D341Med (cell line): ENCODE measurements at places on chromosomes 3 and 15.

- no peak for DNase-seq
These were observed 110.7 kb downstream of the MYO5A start for GRCh38 chr15:52417957-52418356.

DNA sequence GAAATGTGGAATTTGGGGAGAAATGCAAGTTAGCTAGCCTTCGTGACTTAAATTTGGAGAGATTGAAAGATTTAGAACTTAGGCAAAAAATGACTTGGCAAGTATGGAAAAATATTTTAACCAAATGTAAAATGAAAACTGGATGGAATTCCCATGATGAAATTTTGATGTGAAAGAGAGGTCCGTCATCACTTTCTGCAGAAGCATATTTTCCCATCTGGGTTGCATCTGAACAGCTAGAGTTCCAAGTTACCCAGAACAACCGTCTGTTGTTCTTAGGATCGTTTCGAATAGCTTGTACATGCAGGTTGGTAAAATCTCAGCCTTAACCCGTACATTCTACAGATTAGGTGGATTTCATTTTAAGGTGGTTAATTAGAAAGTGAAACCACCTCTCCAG, 136.3 kb downstream of the GHSR start:
- DNase-seq, result no peak

DNA sequence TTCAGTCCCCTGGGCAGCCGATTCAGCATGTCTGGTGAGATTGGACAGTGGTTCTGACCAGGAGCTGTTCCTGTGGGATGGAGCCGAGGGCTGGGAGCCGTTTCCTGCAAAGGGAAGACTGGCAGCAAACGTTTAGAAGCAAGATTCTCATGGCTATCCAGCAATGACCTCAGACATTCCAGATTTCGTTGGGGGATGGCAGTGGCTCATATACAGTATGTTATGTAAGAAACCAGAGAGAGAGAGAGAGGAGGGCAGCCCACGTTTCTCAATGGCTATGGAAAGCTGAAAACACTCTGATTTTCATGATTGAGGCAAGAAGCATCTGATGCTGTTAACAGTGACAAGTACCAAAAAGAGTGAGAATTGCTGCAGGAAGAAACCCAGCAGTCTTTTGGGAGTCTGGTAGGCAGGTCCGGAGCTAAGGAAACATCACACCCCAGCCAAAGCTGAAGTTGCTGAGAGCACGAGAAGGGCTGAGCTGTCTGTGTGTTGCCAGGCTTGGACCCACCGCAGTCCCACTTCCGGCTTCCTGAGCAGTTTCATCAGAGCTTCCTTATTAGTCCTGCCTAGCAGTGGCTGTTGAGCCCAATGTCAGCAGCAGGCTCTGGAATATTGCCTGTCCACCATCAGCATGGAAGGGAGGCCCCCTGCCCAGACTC, 25.6 kb upstream of the VPS8 start:
- no peak for DNase-seq

DNA sequence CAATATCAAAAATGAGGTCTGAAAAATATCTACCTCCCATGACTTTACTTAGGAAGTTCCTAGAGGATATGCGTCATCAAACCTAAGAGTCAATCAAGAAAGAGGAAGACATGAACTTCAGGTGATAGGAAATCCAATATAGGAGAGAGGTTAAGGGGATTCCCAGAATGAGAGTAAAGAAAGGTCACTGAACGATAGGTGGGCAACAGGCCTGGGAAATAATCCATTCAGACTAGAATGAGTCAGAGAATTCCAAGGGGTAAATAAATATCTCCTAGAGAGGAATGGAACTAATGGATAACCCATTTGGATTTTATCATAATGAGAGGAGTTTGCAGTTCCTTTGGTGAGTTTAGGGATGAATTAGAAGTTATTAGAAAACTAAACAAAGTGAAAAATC, 131.1 kb upstream of the NUDT16 start:
- DNase-seq, result no peak

GRCh38 chr3:52784021-52784621, 6.7 kb downstream of the ITIH1 start:
- no peak for DNase-seq

DNA sequence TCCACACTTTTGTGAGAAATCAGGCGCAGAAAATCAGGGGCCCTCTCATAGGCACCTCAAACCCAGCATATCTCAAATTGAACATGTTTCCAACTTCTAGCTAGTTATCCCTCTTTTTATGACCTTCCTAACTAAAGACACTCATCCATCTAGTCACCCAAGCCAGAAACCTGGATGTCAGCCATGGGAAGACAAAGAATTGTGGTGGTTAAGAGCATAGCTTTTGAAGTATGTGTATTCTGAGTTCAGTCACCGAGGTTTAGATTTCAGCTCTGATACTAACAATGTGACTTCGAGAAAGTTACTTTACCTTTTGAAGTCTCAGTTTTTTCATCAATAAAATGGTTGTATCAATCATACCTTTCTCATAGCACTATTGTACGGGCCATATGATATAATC, 495.5 kb downstream of the NLGN1 start:
- DNase-seq, result no peak

DNA sequence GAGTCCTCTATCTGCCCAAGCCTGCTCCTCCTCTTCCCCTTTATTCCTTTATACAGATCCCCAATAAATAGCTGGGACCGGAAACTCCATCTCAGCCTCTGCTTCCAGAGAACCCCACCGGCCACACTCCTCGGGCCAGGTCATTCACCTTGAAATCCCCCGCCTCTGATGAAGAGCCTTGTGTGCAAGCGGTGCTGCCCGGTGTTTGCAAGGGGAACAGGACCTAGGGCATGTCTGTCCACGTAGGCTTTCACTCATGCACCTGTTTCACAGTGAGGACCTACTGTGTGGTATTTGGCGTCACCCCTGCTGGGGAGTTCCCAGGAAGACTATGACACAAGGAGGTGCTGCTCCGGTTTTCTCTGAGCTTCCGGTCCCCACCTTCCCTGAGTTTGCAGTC, 54.0 kb downstream of the WNT7A start:
- no peak for DNase-seq

DNA sequence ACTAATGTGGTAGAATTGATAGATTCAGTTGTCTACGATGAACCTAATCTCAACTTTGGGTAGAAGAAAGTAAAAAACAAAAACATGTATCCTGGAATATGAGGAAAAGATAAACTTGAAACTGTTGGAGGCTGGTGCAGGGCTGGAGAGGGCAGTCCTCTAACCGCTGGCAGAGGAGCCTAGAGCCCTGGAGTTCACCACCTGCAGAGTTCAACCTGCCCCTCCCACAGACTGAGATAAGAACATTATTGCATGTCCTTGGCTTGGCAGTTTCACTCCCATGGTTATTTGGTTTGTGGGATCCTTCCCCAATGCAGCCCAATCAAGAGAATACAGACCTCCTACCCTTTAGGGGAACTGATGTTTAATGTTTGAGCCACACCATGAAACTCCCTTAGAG, 53.2 kb upstream of the GATM start:
- no peak for DNase-seq

DNA sequence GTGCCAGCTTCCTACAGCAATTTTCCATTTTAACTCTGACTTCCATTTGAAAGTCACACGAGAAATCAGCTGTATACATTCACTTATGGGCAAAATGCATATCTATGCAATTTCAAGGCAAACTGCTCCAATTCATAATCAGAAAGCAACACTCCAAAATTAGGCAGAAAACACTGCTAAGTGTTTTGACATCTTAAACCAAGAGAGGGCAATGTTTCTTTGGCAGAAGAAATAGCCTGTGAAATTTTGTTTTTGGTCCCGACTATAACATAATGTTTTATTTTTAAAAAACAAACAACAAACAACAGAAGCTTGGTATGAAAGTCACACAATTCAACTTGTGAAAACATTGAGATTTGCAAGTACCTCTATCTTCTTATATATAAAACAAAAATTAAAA, 42.6 kb downstream of the GOLIM4 start:
- DNase-seq, result no peak

- no peak for DNase-seq
These were observed 106.6 kb upstream of the SLC6A6 start for GRCh38 chr3:14295801-14296200.

- DNase-seq, result no peak
These were observed 17.7 kb downstream of the TM4SF18 start for GRCh38 chr3:149315694-149316093.

DNA sequence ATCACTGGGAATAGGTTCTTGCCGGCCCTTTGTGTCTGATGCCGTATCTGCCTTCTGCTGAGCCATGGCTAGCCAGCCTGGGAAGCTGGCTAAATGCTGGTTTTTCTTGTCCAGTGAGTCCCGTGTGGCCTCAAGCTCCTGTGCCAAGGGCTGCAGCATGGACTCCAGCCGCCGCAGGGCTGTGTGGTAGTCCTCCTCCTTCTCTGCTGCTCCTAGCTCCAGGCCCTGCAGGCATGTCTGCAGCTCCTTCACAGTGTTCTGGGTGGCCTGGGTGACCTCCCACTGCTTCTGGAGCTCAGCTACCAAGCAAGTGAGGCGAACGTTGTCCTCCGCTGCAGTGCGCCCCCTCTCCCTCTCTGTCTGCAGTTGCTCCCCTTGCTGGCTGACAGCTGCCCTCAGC, 24.9 kb downstream of the CXCR6 start:
- no peak for DNase-seq

DNA sequence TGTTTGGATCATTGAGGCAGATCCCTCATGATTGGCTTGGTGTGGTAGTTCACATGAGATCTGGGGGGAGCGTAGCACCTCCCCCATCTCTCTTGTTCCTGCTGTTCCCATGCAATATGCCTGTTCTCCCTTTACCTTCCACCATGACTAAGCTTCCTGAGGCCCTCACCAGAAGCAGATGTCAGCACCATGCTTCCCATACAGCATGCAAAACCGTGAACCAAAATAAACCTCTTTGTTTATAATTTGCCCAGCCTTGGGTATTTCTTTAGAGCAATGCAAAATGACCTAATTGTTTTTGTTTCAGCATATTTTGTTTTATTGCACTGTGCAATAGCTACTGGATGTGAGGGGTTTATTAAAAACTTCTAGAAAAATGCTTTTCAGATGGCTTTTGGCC, 56.6 kb upstream of the CHST2 start:
- DNase-seq, result no peak

DNA sequence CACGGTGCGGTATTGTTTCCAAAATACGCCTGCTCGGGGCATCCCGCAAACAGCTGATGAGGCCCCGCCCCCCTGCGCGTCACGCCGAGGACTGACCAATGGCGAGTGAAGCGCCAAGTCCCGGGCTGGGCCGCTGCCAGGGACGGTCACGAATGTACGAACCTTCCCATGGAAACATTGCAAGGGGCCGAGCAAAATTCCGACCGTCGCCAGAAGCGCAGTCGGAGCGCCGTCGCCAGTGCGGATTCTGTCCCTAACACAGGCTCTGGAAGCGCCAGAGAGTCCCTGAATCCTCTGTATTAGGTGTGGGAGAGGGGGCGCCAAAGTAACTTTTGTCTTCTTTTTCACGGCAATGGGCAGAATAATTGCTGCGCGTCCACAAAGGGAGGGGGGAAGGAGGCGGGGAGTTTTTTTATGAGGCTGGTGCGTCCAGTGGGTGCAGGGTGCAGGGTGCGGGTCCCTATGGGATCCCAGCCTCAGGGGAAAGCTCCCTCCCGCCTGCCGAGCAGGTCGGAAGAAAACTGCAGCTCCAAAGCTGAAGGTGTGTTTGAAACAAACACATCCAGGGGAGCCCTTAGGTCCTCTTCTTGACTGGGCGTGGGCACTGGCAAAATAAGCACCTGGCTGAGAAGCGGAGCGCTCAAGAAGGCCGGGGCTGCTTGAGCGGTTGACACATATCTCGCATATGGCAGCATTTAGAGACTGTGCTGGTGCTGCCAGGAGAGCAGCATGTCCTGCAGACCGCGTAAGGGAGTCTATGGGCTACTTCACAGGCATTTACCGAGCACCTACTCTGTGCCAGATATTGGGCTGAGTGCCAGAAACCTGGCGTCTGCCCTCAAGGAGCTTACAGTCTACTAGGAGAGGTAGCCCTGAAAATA, at the start of gene BMF:
BMF (minus strand) TSS at position 25 of the 881 bp plus-strand sequence. CDS start 2,793 bp downstream, outside the sequence.
- peak; percentile 96 for DNase-seq

- no peak for DNase-seq
These were observed 5.7 kb downstream of the MORF4L1 start for GRCh38 chr15:78878356-78878755.

DNA sequence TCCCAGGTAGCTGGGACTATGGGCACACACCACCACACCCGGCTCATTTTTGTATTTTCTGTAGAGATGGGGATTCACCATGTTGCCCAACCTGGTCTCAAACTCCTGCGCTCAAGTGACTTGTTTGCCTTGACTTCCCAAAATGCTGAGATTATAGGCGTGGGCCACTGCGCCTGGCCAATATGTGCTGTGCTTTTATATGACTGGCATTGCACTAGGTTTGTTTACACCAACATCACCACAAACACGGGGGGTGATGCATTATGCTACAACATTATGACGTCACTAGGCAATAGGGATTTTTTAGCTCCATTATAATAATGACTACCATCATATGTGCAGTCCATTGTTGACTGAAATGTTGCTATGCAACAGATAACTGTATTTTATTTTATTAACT, 6.9 kb downstream of the APH1B start:
- DNase-seq, result no peak

- no peak for DNase-seq
These were observed 101.4 kb upstream of the LRIG1 start for GRCh38 chr3:66602237-66602636.

GRCh38 chr15:73598530-73599160, 34.5 kb downstream of the NPTN start:
- no peak for DNase-seq

- DNase-seq, result no peak
These were observed 1.7 kb upstream of the CCR8 start for GRCh38 chr3:39327746-39328349.

DNA sequence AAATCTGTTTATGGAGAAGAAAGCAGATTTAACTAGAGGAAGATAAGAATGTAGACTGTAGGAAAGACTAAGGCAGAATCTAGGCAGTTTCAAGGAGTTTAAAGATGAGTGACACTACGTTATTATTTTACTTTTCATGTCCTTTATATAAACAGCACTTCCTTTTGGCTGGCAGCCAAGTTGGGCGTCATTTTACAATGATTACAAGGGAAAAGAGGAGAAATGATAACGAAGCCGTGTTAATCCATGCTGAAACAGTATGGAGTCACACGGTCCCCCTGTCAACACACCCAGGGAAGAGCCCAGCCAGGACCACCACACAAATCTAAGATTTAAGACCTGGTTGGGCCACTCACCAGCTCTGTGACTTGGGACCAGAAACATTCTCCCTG, 83.7 kb upstream of the NEO1 start:
- DNase-seq, result no peak

DNA sequence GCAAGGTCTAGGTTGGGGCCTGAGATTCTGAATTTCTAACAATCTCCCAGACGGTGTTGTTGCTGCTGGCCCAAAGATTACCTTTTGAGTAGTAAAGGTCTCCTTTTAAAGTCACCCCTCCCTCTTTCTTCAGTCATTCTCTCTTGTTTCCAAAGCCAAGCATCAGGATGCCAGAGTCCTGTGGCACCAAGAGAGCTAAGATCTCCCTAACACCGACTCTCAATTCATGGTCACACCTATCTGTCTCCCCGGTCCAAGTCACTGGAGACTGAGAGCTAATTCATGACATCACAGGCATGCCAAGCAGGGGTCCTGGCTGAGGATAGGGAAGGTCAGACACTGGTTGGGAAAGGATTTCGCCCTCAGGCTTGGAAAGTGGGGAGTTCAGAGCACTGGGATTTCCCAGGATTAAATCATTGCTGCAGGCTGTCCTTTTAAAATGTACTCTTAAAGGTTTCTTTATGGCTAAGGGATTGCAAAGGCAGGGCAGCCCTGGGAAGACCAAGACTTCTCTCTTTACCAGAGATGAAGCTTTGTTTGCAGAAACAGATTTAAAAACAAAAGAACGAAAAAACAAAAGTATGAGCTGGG, 7.3 kb downstream of the SHOX2 start:
- no peak for DNase-seq

- DNase-seq, result no peak
These were observed 19.8 kb downstream of the RARRES1 start for GRCh38 chr3:158712443-158712842.
